Stimulated activated CD4-positive, alpha-beta T cell treated with anti-CD3 and anti-CD28 coated beads, Interleukin-2, amount 100 ng/mL, for 48 hours (primary cell): ENCODE measurements at places on chromosomes 7 and 10.

DNA sequence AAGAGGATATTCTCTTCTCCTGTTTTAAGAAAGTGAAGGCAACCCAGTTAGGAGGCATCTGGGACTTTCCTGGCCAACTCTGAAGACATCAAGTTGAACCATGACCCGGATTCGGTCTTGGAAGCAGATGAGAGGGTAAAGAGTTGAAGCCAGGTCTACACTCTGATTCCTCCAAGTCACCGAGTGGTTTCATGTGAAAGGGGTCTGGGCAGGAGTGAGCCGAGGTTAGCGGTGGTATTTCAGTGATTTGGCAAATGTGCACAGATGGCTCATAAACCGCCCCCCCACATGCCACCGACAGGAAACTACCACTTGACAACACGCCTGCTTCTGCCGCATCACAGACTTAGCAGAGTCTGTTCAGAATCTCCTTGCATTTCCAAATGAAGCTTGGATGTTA, 11.4 kb upstream of the REPIN1 start:
- DNase-seq, result peak; percentile 45

DNA sequence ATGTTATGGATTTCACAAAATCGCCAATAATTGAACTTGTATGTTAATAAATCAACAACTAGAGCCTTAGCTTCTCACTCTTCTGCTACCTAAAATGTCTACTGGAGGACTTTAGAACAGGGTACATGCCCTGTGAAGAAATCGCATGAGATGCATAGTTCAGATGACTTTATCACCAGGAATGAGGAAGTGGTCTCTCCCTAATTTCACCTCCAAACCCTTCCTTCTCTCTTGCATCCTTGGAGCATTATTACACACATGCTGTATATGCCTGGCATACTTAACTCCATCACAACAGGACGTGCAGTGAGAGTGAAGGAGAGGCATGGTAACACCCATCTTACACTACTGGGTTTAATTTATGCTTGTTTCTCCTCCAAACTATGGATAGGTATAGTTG, 27.8 kb downstream of the RHEB start:
- DNase-seq, result no peak

GRCh38 chr7:41319581-41319980, 383.3 kb downstream of the INHBA start:
- DNase-seq, result no peak

DNA sequence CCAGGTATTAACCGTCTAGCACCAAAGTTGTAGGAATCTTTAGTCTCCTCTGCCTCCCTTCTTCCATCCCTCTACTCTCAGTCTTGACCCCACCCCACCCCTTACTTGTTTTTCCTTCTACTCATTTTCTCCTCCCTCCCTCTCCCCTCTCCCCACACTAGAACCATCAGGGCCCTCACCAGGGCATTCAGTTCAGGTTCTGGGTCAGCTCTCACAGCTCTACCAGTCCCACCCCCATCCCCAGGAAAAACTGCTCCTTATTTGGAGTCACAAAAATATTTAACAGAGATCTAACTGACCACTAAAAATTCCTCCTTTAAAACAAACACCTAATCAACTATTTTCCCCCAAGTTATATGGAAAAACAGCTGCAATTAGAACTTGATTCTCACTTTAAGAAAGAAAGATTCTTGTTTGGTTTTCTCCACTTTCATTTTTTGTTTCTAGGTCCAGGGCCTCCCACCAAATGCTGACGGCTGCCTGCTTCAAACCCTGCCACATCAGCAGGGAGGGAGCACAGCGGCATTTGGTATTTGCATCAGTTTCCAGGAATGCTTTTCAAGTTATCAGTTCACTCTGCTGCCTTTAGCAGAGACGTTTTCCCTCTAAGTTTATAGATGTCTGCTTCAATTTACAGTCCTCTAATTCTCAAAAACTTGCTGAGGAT, 2.8 kb upstream of the COL1A2 start:
- no peak for DNase-seq

- DNase-seq, result no peak
These were observed 63.5 kb downstream of the HIPK2 start for GRCh38 chr7:139714163-139714901.

DNA sequence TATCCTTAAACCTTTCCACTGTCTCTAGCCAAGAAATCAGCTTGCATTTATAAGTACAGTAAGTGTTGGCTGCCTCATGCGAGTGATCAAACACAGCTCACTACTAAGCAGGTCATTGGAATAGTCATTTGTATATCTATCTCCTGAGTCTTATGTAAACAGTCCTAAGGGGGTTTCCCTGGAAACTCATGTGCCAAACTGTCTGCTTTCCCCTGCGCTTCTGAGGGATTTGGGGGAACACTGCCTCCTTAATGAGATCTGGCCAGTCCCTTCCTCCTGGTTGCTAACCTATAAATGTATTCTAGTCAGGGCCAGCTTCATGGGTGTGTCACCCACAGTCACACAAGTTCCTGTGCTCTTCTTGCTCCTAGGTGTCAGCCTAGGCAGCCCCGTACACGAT, 133.1 kb downstream of the CD36 start:
- DNase-seq, result no peak

- DNase-seq, result no peak
These were observed 90.6 kb upstream of the PDCD4 start for GRCh38 chr10:110781139-110781538.

GRCh38 chr7:1117321-1117928, 29.5 kb downstream of the GPER1 start:
- no peak for DNase-seq

GRCh38 chr10:93541402-93542357, 24.8 kb upstream of the FFAR4 start:
- DNase-seq, result peak; percentile 11

DNA sequence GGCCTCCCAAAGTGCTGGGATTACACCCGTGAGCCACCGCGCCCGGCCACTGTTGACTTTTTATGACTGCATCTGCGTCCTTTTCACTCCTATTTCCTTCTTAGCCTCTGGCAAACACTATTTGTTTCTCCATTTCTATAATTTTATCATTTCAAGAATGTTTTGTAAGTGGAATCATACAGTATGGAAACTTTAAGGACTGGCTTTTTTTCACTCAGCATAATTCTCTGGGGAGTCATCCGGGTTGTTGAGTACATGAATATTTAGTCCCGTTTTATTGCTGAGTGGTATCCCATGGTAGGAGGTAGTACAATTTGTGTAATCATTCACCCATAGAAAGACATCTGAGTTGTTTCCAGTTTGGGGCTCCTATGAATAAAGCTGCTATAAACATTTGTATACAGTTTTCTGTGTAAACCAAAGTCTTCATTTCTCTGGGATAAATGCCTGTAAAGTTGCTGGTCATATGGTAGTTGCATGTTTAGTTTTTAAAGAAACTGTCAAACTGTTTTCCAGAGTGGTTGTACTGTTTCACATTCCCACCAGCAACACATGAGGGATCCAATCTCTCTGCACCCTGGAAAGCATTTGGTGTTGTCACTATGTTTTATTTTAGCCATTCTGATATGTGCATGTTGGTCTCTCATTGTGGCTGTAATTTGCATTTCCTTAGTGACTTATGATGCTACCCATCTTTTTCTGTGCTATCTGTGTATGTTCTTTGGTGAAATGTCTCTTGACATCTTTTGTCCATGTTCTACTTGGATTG, 139.6 kb upstream of the EEPD1 start:
- DNase-seq, result no peak

DNA sequence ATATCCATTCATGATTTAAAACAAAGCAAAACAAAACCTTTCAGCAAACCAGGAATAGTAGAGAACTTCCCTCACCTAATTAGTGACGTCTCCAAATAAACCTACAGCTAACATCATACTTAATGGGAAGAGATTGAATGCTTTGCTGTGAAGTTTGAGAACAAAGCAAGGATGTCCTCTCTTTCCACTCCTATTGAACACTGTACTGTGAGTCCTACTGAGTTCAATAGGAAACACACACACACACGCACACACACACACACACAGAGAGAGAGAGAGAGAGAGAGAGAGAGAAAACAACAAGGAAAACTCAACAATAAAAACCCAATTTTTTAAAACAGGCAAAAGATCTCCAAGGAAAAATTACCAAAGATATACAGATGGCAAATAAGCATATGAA, 32.3 kb downstream of the PODXL start:
- DNase-seq, result no peak

DNA sequence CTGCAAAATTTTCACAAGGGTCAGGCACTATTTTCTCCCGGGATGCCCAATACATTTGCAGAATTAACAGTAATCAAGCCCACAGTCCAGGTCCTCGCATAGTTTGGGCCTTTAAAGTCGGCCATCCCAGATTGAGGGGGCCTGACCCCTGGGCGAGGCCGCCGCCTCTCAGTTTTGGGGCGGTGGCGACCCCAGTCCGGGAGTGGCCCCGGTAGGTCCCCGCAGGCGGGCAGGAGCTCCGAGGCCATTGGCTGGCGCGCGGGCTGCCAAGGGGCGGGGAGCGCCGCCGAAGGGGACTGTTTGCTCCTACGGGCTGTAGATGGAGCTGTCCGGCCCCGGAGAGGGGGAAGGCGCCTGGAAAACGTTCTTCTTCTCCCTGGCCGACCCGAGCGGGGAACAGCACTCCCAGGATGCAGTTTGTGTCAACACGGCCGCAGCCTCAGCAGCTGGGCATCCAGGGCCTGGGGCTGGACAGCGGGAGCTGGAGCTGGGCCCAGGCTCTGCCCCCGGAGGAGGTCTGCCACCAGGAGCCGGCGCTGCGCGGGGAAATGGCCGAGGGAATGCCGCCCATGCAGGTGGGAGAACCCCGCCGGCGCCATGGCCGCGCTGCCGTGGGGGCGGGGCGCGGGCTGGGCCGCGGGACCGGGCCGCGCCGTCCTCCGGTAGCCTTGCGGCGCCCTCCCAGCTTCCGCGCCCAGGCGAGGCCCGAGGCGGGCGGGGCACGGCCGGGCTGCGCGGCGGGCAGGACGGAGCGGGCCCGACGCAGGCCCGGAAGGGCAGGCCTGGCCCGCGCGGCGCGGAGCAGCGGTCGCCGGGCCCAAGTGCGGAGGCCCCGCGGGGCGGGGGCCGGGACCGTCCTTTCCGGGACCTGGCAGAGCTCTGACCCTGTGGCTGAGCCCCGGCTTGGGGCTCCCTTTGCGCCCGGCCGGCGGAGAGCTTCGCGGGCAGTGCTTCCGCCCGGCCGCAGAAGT, at the start of gene ZNF282:
Gene ZNF282 (plus strand): TSS at position 367 of the 971 bp plus-strand sequence. CDS start 44 bp downstream, at position 411.
- peak; percentile 76 for DNase-seq

DNA sequence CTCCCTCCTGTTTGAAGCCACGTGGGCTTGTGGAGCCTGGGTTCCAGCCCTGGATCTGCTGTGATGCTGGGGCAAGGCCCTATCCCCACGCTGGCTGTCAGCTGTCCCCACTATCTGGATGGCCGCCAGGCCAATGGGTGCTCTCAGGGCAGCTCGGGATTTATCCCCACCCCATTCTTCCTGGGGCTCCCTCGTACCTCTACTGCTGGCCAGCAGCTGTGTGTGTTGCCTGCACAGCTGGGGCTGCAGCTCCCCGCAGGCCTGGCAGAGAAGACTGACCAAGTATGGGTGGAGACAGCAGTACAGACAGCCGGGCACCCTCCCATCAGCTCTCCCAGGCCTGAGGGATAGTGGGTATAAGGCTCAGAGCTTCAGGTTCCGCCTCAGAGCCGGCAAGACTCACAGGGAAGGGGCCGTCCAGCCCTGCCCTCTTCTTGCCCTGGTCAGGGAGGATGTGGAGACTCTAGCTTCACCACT, 13.6 kb downstream of the CLIP2 start:
- no peak for DNase-seq

GRCh38 chr10:59589796-59590195, 119.9 kb downstream of the SLC16A9 start:
- DNase-seq, result no peak

DNA sequence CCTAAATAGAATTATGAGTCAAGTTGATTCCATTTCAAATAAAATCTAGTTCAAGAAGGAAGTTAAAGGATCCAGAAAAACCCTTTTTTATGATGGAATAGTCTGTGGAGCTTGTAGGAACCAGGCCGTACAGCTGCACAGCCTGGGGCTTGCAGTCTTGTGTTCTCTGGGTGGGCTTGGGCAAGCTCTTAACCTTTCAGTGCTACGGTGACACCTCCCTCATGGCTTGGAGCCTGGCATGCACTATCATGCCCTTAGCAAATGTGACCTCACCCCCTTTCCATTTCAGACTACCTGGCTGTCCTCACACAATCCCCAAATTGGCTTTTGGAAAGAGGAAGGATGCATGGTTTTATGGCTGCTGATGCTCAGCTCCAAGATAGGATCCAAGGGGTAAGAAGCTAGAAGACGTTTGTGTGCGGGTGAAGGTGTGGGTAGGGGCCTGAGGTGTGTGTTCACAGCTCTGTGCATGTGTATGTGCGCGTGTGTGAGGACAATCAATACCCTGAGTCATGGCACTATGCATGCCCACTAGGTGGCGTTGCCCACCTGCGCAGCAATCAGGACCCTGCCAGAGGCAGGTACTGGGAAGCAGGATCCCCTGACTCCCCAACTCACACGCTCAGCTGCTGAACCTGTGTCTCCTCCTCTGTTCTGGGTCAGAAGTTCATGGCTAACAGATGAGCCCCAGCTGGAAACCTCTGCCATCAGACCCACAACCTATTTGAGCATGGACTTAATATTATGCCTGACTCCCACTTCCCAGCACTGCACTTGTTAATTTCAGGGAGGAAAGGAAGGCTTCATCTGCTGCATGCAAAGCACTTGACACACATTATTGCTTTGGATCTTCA, 113.4 kb downstream of the PTPN20 start:
- peak; percentile 65 for DNase-seq

DNA sequence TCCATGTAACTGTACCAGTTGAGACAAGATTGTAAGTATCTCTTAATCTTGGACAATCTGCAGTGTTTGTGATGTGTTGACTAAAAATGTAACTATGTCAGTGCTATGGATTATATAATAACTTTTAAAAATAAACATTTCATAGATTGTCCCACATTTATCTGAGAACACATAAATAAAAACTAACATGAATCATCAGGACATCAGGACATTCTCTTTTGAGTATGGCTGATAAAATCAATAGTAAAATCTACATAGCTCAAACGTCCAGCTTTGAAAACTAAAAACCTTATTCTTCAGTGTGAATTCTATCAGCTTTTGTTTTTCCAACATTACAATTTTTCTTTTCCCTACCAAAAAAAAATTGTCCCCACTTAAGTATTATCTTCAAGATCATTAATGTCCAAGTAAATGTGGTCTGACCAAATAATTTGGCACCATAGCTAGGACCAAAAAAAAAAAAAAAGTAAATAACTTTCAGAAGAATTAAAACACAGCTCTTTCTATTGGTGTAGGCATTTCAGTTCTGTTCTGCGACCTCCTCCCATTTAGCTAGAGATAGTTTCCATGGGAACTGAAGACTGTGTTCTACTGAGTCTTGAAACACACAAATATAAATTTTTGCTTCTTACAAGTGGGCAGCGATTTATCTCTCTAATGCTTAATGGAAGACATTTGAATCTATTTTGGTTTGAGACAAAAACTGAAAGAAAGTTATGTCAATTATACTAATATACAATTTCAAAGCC, 123.0 kb upstream of the SGCE start:
- no peak for DNase-seq

DNA sequence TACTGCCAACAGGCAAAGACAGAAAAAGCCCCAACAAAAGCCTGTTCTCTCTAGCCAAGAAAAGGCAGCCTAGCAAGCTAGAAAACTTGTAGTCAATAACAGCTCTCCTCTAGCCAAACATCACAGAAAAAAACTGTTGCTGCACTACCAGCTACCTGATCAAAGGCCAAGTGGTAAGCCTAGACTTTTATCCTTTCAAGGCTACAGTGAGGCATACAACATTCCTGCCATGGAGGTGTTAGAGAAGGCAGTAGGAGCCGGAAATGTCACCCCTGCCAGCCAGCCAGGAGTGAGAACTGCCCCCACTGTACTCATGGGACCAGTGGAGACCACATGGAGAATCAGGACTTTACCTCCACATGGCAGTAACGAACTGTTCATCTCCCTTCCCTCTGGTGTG, 31.2 kb downstream of the CCDC126 start:
- DNase-seq, result no peak
